ENCODE measurements at places on chromosomes 11 and 22.

DNA sequence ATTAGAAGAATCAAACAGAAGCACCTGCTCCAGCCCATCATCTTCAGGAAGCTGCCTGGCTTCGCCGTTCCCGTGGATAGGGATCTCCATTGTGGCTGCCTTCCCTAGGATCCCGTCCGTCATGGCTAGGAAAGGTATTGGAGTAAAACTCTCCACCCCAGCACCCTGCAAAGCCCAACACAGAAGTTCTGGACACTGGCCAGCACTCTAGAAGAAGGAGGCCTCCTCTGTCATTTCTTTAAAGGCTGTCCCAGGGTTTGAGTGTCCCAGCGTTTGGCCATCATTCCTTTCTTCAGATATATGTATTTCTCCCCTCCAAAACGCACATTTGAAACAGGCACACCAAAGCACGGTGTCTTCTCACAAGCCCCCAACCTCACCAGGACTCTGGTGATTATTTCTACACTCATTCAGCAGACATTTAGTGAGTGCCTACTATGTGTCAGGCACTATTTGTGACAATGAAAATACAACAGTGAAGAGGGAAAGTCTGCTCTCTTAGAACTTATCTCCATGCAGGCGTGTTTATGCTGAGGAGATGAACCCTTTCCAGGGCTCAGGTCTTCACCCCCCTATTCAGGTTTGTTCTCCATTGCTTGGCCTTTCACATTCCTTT is 724 bp downstream of the ARFIP2 start:
- DNase-seq, result no peak

- DNase-seq, result no peak
Observed at GRCh38 chr11:47149782-47150181, 26.9 kb downstream of the ARFGAP2 start.

DNA sequence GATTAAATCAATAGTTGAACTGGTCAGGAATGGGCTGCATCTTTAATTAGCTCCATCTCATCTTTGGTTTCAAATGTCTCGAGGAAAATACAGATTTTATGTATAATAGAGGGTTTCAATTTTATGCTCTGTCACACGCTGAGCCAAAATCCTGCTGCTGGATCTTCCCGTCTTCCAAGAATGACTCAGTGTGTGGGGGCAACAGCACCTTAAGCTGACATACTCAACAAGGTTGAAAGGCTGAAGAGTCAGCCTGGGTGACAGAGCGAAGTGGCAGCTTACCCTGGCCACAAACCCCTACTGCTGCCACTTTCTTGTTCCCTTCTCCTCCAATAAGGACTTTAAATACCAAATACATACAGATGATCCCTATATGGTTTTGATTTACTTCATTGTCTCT is 9.0 kb upstream of the PCF11 start:
- no peak for DNase-seq

DNA sequence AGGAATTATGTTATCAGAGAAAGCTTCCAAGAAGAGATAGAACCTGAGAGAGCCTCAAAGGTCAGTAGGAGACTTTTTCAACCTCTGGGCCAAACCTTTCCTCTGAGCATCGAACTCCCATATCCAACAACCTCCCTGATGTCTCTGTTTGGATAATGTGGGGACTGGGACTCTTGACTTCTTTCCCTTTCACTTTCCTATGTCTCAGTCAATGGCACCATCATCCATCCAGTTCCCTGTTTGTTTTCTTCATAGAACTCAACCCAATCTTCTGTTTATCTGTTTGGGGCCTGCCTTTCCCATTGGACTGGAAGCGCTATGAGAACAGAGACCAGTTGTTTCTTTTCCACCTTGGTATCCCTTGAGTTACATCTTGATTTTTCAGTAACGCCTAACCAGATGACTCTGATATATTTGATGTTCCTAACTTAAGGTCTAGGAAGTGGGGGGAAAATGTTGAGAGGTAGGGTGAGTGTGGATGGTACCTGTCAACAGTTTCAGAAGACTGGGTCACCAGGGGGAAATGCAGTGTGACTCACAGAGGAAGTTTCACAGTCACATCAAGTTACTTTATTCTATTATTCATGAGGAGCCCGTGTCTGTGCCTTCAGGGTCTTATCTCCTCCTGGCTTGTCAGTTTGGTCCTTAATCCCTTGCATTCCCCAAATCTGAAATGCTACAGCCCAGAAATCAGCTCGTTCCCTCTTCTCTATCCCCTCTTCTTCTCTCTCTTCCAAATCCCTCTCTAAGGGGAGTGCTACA is 4.5 kb upstream of the KCNE3 start:
- DNase-seq, result no peak

- no peak for DNase-seq
Observed at GRCh38 chr11:35393098-35393497, 26.3 kb downstream of the SLC1A2 start.

DNA sequence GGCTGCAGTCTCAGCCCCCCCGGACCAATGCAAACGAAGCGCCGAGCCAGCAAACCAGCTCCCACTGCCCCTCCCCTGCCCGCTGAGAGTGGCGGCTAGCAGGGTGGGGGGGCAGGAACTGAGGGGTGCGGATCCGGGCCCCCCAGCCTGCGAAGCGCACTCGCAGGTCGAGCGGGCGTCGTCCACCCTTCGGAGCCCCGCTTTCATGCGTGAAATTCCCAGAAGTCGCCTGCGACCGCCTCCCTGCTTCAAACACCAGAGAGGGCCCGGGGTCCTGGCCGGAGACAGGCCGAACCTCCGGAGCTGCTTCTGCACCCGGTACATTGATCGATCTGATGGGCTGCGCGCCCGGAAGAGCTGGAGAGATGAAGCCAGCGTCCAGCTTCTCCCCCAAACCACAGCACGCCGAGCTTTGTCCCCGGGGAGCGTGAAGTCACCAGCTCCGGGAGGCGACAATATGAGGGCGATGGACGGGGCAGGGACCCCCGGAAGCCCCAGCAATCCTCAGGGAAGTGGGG is 646 bp upstream of the PATZ1 start:
- DNase-seq, result peak; percentile 52

DNA sequence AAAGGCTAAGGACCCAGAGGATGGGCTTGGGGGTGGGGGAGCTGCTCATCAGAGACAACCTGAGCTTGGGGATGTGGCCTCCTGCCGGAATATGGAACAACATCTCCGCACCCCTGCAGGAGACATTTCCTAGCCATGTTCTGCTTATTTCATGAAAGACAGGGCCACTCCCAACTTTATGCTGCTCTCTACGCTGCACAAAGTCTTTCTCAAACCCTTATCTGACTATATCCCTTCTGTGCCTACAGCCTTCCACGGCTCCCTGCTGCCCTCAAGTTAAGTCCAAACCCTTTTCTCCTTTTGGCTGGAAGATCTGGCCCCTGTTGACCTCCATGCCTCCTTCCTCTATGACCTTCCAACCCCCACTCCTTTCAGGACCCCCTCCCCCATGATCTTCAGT is 562.0 kb downstream of the MN1 start:
- DNase-seq, result no peak

GRCh38 chr11:123544631-123545375 is 109.6 kb downstream of the SCN3B start:
- no peak for DNase-seq

- no peak for DNase-seq
Observed at GRCh38 chr11:105244160-105244825, 104.7 kb upstream of the CARD18 start.

- no peak for DNase-seq
Observed at GRCh38 chr11:61119055-61119454, 16.8 kb downstream of the CD5 start.

DNA sequence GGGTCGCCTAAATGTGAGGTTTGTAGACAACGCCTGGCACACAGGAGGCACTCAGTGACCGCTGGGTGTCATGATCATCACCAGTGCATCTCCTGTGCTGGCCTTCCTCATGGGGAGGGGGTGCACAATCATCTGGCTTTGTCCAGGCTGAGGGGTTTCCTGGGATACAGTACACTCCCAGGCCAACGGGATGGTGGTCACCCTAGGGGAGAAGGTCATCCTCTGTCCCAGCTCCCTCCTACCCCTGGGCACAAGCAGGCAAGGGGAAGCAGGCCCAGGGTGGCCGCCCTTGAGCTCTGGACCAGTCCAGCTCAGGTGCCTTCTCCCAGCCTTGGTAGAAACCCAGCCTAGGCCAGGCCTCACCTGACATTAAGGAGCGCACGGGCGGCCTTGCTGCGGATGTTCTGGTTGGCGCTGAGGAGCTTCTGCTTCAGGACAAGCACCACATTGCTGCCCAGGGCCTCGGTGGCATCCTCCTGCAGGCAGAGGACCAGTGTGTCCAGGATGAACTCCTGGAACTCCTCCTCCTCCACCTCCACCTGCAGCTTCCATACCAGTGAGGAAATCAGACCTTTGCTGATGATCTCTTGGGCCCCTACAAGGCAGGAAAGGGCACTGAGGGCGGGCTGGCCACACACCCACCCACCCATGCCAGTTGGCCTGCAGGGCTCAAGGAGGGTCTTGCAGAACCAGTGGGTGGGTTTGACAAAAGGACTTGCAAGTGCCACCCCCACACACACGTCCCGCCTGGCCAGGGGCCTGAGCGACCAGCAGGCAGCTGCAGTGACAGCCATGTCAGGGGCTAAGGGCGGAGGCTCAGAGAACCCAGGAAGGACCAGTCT is 6.6 kb upstream of the GNAZ start:
- no peak for DNase-seq

- DNase-seq, result no peak
Observed at GRCh38 chr11:11978098-11978637, 30.3 kb downstream of the DKK3 start.
